Activated CD4-positive, alpha-beta T cell treated with anti-CD3 and anti-CD28 coated beads for 24 hours (primary cell): ENCODE measurements at places on chromosomes 1 and 21.

- DNase-seq = no peak
These were observed 87.4 kb upstream of the MACF1 start for GRCh38 chr1:39116860-39117728.

GRCh38 chr1:59750328-59751003 is 64.3 kb upstream of the HOOK1 start:
- DNase-seq = no peak

DNA sequence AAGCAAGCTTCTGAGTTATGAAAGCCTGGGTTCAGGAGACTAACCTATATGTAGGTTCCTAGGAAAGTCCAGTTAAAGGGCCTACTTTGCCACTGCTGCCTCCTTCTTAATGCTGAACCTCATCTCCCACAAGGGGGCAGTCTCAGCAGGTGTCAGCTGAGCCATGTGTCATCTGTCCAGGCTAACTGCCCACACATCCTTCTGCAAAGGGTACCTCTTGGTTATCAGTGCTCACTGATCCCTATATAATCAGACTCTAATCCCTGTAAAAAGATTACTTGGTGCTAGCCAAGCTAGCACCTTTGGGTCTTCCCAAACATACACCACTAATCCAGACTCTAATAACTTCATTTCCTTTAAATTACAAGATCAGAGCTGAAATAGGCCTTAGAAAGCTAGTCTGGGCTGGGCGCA is 9.0 kb downstream of the PRDX1 start:
- DNase-seq = peak; percentile 43

GRCh38 chr1:33965086-33965485 is 101.2 kb downstream of the HMGB4 start:
- DNase-seq = no peak

GRCh38 chr1:64976361-64976760 is 10.0 kb upstream of the JAK1 start:
- DNase-seq = no peak

DNA sequence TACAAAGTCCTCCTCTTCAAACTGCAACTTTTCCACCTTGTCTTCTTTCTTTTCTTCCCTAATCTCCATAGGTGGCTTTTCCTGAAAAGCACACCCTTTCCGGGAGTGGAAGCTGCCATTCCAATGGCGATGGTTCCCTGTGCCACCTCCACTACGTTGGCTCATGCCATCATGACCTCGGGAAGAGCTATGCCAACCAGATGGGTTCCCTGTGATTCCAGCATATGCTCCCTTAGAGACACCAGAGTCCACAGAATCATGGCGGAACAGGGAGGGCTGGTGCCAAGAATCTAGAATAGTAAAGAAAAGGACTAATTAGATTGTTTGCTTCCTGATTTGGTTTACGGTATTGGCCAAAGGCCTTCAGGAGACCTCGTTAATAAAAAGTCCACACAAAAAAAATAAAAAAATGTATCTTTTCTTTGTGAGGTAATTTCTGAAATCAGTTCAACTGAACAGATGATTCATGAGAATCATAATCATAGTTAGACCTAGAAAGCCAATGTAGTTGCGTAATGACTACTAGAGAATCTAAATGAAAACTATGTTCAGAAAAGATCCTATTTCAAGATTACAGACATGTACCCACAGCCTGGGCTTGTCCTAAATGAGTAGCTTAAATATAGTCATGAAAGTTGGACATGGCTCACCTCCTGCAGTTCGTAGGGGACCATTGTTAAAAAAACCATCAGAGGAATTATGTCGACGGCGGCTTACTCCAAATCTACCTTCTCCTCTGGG is 30.9 kb upstream of the CCDC17 start:
- DNase-seq = no peak

- no peak for DNase-seq
These were observed 266.2 kb upstream of the PLXNA2 start for GRCh38 chr1:208510192-208510952.

- no peak for DNase-seq
These were observed 14.1 kb downstream of the TMCO4 start for GRCh38 chr1:19785660-19786059.

GRCh38 chr1:205636732-205637131 is 4.9 kb upstream of the ELK4 start:
- DNase-seq = no peak

- DNase-seq = peak; percentile 83
These were observed 34.8 kb downstream of the KCNQ4 start for GRCh38 chr1:40818264-40818961.

DNA sequence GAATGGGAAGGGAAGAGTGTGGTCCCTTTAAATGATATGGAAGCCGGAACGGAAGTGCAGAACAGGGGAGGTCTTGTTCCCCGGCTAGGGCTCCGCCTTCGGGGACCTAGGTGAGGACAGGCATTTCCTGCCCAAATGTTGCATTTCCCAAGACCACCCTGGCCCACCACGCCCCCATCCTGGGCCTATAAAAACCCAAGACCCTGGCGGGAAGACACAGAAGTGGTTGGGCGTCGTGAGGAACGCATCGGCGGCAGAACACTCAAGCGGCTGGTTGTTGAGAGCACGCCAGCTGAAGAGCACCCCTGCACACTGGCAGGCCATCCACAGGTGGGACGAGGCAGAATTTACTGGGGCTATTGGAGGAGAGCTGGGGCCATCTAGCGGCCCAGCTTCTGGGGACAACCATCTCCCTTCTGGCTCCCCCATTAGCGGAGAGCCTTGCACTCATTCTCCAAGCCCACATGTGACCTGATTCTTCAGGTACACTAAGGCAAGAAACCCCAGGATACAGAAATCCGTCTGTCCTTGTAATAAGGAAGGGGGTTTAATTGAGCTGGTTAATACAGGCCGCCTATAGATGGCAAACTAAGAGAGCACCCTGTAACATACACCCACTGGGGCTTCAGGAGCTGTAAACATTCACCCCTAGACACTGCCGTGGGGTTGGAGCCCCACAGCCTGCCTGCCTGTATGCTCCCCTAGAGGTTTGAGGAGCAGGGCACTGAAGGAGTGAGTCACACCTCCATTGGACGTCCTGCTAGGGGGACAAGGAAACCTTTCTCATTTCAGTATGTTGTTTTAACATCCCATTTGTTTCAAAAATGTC is 1327.9 kb downstream of the BRINP3 start:
- no peak for DNase-seq

GRCh38 chr1:16215882-16216753 is 3.7 kb upstream of the ARHGEF19 start:
- no peak for DNase-seq

DNA sequence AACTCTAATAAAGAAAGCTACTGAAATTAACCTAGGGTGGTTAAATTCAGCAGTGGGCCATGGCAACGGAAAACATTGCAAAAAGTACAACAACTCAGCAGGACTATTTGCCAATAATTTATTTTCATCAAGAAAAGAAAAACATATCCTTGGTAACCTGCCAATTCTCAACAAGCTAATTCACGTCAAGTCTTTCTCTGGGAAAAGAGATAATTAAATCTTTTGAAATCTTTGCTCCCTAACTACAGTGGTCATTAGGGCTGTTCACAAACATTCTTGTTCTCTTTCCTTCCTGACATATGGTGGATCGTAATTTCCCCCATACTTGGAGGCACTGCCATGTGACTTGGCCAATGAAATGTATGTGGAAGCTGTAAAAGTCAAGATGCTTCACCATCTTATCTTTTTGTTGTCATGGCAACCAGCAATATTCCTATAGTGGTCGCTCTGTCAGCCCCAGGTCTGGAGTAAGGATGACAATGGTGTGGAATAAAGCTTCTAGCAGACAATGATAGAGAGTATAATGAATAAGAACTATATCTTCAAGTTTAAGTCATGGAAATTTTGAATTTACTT is 29.6 kb upstream of the ZNF326 start:
- no peak for DNase-seq

- DNase-seq = no peak
These were observed 180.6 kb upstream of the EDN2 start for GRCh38 chr1:41664861-41665640.

GRCh38 chr1:221040101-221040500 is 160.9 kb downstream of the HLX start:
- no peak for DNase-seq

DNA sequence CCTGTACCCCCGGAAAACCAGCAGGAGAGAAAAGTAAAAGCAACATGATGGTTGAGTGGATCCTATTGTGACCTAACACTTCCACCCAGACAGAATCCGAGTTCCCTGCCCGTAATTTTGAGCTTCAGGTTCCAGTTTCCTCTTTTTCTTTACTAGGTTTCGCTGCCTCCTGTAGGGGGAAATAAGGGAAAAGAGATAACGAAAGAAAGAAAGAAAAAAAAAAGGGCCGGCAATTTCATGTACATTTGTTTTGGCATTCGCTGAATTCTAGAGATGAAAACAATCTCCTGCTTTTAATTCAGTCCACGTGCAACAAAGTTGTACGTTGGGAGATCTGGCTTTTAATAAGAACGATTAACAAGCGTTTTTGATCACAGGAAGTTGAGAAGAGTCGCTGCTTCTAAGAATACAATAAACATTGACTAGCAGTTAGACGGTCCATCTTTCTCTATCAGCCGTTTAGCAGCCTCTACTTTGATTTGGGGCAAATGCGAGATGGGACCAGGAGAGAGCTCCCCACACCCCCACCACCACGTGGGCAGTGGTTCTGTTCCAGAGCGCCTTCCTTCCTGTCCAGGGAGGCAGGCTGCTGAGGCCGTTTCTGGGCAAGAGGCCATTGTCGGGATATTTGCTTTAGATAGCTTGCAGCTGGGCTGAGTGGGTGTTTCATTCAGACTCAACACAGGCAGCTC is 155.9 kb upstream of the RUNX1 start:
- no peak for DNase-seq

- DNase-seq = no peak
These were observed 23.4 kb downstream of the RIPK4 start for GRCh38 chr21:41743321-41744027.
